ENCODE measurements at places on chromosomes 1 and 21. TPM values are rescaled to one million over a fixed set of nuclear protein-coding genes. Genes with fewer than 3 reads are reported as not detected.

DNA sequence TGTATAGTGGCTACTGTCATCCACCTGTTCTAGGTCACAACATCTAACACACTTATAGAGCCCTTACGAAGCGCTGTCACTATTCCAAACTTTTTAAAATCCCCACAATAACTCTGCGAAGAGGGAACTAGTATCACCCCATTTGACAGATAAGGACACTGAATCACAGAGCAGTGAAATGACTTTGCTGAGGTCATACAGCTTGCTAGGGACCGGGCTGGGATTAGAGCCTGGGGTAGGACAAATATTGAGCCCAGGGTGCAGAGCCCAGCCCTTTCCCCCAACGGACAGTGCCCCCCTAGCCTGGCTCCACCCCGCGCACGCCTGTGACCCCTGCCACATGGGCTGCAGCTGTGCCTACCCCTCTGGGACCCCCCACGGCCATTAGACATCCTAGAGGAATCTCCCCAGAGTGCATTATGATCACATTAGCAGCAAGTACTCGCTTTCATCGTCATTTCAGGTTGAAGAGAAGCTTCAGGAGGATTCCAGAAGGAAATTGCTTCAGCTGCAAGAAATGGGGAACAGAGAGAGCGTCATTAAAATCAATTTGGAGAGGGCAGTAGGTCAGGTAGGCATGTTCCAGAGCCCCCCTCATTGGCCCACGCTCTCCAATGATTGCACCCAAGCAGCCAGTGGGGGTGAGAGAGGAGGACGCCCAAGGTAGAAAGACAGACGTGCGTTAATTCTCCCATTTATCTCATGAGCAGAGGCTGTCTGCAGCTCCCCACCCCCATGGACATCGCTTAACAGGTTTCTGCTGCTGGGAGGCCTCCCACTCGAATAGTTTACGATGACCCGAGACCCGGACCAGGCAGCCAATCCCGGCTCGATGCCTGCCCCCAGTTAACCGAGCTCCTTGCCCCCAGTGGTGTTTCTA lies 77.2 kb downstream of the FHAD1 start:
- no peak overlapping the region for H3K4me3 ChIP-seq
- peaks cover 24% of the 10 kb centered on the region for H3K4me1 ChIP-seq
- no peak for DNase-seq

- H3K4me3 ChIP-seq: no peak overlapping the region
- no peaks in the 10 kb centered on the region for H3K27me3 ChIP-seq
- no peak for DNase-seq
- H3K27ac ChIP-seq: no peak overlapping the region
These were observed 56.8 kb downstream of the GLIS1 start for GRCh38 chr1:53681977-53682685.

DNA sequence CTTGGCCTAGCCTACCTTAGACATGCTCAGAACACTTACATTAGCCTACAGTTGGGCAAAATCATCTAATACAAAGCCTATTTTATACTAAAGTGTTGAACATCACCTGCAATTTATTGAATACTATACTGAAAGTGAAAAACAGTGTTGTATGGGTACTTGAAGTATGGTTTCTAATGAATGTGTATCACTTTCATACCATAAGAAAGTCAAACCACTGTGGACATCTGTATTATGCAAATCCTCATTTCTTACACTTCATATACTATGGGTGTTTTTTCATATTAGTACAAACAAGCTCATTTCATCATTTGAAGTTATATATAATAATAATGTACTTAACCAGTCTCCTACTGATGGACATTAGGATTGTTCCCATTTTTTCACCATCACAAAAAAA lies 41.2 kb downstream of the TDRD5 start:
- no peak overlapping the region for H3K4me3 ChIP-seq
- H3K27ac ChIP-seq: no peak overlapping the region
- no peaks in the 10 kb centered on the region for H3K4me1 ChIP-seq
- H3K27me3 ChIP-seq: peaks cover 11% of the 10 kb centered on the region
- no peaks in the 10 kb centered on the region for H3K36me3 ChIP-seq
- no peak for DNase-seq

- H3K27ac ChIP-seq: peak overlapping the region; percentile 49
- peaks cover 8% of the 10 kb centered on the region for H3K36me3 ChIP-seq
- no peak overlapping the region for H3K4me3 ChIP-seq
- no peak for DNase-seq
- H3K4me1 ChIP-seq: peaks cover 72% of the 10 kb centered on the region
- no peaks in the 10 kb centered on the region for H3K27me3 ChIP-seq
These were observed 273.9 kb downstream of the TM2D1 start for GRCh38 chr1:61450872-61451571.

GRCh38 chr1:93629101-93630059 lies 52.3 kb downstream of the BCAR3 start:
- no peak overlapping the region for H3K4me3 ChIP-seq
- H3K36me3 ChIP-seq: no peaks in the 10 kb centered on the region
- H3K27ac ChIP-seq: peak overlapping the region; percentile 23
- peaks cover 14% of the 10 kb centered on the region for H3K4me1 ChIP-seq

DNA sequence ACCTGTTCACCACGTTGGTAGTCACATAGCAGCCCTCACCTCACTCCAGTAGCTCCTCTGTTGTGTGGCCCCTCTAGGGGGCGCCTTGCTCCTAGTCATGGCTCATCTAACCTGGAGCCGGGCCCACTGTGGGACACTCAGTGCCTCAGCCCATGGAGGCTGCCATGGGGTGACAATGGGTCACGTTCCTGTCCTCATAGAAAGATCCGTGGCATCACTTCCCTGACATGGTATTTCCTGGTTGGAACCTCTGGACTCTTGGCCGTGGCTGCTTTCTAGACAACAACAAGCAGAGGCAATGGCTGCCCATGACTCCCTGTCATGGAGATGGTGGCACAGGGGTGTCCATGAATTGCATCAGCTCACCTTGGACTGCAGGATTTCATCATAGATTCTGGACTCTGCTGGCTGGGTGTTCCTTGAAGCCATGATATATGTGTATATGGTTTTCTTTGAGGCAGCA lies 27.5 kb upstream of the SLAMF6 start:
- no peaks in the 10 kb centered on the region for H3K4me1 ChIP-seq
- no peaks in the 10 kb centered on the region for H3K36me3 ChIP-seq
- peaks cover 8% of the 10 kb centered on the region for H3K27me3 ChIP-seq
- no peak overlapping the region for H3K27ac ChIP-seq
- no peak overlapping the region for H3K4me3 ChIP-seq
- DNase-seq: no peak

DNA sequence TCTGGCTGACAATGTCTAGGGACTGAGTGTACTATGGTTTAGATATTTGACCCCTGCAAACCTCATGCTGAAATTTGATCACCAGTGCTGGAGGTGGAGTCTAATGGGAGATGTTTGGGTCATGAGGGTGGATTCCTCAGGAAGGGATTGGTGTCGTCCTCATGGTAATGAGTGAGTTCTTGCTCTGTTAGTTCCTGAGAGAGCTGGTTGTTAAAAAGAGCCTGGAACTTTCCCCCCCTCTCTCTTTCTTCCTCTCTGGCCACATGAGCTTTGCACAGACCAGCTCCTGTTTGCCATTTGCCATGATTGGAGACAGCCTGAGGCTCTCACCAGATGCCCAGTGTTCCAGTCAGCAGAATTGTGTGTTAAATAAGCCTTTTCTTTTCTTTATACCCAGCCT lies 36.6 kb upstream of the CNIH3 start:
- no peaks in the 10 kb centered on the region for H3K4me1 ChIP-seq
- H3K27ac ChIP-seq: no peak overlapping the region
- DNase-seq: no peak
- peaks cover 7% of the 10 kb centered on the region for H3K36me3 ChIP-seq
- H3K4me3 ChIP-seq: no peak overlapping the region

- H3K27me3 ChIP-seq: peaks cover 7% of the 10 kb centered on the region
- peaks cover 4% of the 10 kb centered on the region for H3K36me3 ChIP-seq
- H3K4me3 ChIP-seq: no peak overlapping the region
- DNase-seq: no peak
These were observed 52.1 kb downstream of the FMO4 start for GRCh38 chr1:171366085-171366484.

DNA sequence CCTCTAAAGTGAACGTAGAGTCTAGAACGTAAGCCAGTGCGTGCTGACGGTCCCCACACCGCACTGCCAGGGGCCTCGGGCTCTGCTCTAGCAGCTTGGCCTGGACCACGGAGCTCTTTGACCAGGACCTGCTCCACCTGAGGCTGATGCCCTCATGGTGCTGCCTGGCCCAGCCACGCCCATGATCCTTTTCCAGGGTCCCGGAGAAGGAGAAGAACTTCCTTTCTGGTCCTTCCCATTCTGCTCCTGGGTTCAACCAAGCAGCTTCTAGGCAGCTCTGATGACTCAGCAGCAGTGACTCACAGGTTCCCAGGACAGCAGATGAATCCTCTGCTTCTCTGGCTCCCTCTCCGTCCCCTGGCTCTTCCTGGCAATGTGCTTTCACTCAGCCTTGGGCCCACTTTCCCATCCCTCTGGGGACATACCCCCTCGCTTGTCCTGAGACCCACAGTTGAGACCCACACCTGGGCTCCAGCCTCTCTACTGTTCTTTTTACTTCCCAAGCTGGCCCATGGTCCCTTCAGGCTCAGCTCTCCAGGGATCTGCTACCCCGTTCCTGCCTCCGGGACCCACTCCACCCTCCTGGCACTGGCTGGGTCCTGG lies 246.3 kb upstream of the RAB4A start:
- no peak for DNase-seq
- no peak overlapping the region for H3K27ac ChIP-seq
- peaks cover 10% of the 10 kb centered on the region for H3K27me3 ChIP-seq
- no peaks in the 10 kb centered on the region for H3K36me3 ChIP-seq
- H3K4me1 ChIP-seq: peaks cover 9% of the 10 kb centered on the region

Gene NCAM2
- 17.0 TPM for total RNA-seq

Gene RHBDL2
- not detected for total RNA-seq

Gene OR6K3
- total RNA-seq: not detected

Gene GBP6
- not detected for total RNA-seq

Gene CD1B
- not detected for total RNA-seq

Data from chondrocyte (in vitro differentiated cells).